ENCODE measurements at places on chromosomes 2 and 18.

- no peak for DNase-seq
Observed at GRCh38 chr2:50712569-50712968, 319.4 kb downstream of the NRXN1 start.

- DNase-seq = no peak
Observed at GRCh38 chr2:98912221-98912851, 23.7 kb downstream of the CRACDL start.

GRCh38 chr2:133293544-133294353 is 274.5 kb downstream of the NCKAP5 start:
- DNase-seq = no peak

DNA sequence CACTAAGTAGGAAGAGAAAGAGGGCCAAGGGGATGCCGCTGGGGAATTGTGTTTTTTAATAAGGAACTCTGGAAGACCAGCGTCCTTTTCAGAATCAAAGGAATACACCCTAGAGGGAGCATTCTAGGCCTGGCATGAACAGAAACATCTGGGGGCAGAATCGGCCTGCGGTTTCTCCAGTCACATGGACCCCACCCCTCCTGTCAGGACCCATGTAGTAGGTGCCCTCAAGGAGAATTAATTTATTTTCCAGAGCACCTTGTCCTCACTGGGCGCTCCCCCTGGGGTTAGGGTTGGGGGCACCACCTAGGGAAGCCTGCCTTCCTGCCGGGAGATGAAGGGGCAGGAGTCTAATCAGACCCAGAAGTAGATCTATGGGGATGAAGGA is 44.2 kb downstream of the TMEM37 start:
- DNase-seq = no peak

DNA sequence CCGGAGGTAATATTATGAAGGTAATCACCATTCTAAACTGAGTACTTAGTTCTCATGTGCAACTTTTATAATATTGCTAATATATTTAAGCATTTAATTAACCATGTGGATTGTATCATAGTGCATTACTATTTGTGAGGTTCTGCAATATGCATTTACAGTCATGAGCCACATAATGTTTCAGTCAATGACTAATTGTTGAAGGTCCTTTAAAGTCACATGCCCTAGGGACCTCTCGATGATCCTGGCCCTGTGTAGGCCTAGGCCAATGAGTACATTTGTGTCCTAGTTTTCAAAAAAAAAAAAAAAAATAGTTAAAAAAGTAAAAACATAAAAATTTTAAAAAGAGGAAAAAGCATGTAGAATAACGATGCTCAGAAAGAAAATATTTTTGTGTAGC is 298.0 kb downstream of the DSEL start:
- no peak for DNase-seq

DNA sequence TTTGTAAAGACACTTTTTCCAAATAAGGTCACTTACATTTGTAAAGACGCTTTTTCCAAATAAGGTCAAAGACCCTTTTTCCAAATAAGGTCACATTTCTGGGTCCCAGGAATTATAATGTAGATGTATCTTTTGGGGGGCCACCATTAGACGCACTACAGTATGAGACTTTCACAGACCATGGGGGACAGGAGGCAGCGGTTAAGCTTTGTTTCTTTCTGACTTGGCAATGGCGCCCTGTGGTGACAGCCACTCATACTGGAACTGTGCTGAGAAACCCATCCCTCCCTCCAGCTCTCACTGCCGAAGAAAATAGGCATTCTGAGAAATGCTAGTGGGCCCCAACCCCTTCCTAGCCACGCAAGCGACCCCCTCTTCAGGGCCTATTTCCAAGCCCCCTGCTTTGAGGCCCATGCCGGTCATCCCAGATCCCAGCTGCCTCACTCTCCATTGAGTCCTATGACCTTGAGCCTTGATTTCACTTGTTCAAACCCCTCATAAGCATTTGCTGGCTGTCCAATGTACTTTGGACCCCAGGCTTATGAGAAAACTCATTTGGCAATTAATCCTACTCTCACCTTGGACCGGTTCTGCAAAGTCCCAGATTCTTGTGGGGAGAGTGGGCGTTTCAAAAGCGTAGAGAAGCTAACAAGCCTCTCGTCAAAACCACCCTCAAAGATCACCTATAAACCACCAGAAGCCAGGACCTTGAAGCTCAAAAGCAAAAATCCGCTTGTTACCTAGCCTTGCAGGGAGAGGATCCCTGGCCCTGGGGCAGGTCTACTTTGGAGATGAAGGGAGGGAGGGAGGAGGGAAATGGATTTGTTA is 11.3 kb upstream of the SPATA3 start:
- no peak for DNase-seq

GRCh38 chr2:217000406-217000805 is 140.5 kb upstream of the TNP1 start:
- no peak for DNase-seq

DNA sequence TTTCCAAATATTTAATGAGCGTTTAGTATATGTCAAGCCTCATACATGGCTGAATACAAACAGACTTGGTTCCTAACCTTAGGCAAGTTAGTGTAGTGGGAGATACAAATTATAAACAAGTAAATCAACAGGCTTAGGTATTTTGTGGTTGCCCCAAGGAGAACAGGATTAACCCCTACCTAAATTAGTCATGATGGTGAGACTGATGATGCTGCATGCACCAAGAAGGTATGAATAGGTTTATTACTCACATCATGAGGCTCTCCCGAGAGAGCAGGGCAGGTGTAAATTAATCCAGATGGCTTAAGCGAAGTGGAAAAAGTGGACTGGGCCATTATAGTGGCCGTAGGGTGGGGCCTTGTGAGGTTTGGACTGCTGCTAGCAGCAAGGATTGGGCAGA is 118.1 kb upstream of the GCFC2 start:
- DNase-seq = no peak

- no peak for DNase-seq
Observed at GRCh38 chr2:85324639-85325465, 2.9 kb downstream of the TGOLN2 start.

All from activated T-cell treated with anti-CD3 and anti-CD28 coated beads for 4 hours (primary cell).